ENCODE measurements at places on chromosomes 5 and 9. TPM values are rescaled to one million over a fixed set of nuclear protein-coding genes. Genes with fewer than 3 reads are reported as not detected.

Gene PITX1
- total RNA-seq, result 182 TPM

Gene MXD3
- 10.9 TPM for total RNA-seq

Gene LCN12
- total RNA-seq, result not detected

Gene CHSY3
- 0.78 TPM for total RNA-seq

Gene GHR
- total RNA-seq, result 12.5 TPM

Gene NUTM2F
- not detected for total RNA-seq

Gene HMCN2
- 9.6 TPM for total RNA-seq

Gene TRIM7
- 11.0 TPM for total RNA-seq

Gene FAXDC2
- 75.5 TPM for total RNA-seq

Gene FCN2
- total RNA-seq, result not detected

Gene ERAP2
- total RNA-seq, result 8.9 TPM

Gene PCDHGA12
- total RNA-seq, result 15.4 TPM

Gene SCGB3A1
- not detected for total RNA-seq

Gene ADCY2
- 6.6 TPM for total RNA-seq

Gene HAVCR1
- total RNA-seq, result not detected

Gene IL33
- total RNA-seq, result 145 TPM

Gene CDX1
- not detected for total RNA-seq

Gene MAP1B
- 704 TPM for total RNA-seq

Gene CNTFR
- 2.3 TPM for total RNA-seq

Gene DNAH5
- 0.94 TPM for total RNA-seq

Gene ATOSB
- total RNA-seq, result 15.6 TPM

Gene SMIM33
- not detected for total RNA-seq

Gene KLHL9
- total RNA-seq, result 24.5 TPM

Gene PCSK1
- 1.6 TPM for total RNA-seq

Gene NAIF1
- 7.7 TPM for total RNA-seq

Gene ANKRD18A
- not detected for total RNA-seq

Gene TLR4
- 29.8 TPM for total RNA-seq

Gene FCN1
- 0.31 TPM for total RNA-seq

Gene PIP5KL1
- 3.1 TPM for total RNA-seq

Gene ARRDC3
- total RNA-seq, result 43.3 TPM

Gene ZNF300
- 2.8 TPM for total RNA-seq

Gene IFNK
- not detected for total RNA-seq

Gene EIF4E1B
- total RNA-seq, result not detected

Gene HRCT1
- total RNA-seq, result 32.7 TPM

Gene PCDHGB3
- 1.5 TPM for total RNA-seq

Gene PCDH12
- total RNA-seq, result 6.1 TPM

Gene IQGAP2
- 22.1 TPM for total RNA-seq

Gene GABRA1
- total RNA-seq, result not detected

Gene ACOT12
- not detected for total RNA-seq

Gene FUBP3
- total RNA-seq, result 47.6 TPM

Gene KCNN2
- total RNA-seq, result 2.8 TPM

Gene PCDHB9
- total RNA-seq, result 2.3 TPM

Gene WNK2
- 38.9 TPM for total RNA-seq

Gene ZBTB34
- 11.0 TPM for total RNA-seq

Gene RETREG1
- 14.0 TPM for total RNA-seq

Gene TMEM141
- 45.0 TPM for total RNA-seq

Gene N4BP3
- total RNA-seq, result 1.3 TPM

Gene PPP1R2B
- total RNA-seq, result 0.13 TPM

Gene PCDHGA2
- 3.3 TPM for total RNA-seq

Gene ST8SIA4
- total RNA-seq, result 2.2 TPM
